ENCODE measurements at places on chromosomes 3 and 15.

- no peak for DNase-seq
Measured at GRCh38 chr3:105375750-105376511, 9.2 kb downstream of the ALCAM start.

DNA sequence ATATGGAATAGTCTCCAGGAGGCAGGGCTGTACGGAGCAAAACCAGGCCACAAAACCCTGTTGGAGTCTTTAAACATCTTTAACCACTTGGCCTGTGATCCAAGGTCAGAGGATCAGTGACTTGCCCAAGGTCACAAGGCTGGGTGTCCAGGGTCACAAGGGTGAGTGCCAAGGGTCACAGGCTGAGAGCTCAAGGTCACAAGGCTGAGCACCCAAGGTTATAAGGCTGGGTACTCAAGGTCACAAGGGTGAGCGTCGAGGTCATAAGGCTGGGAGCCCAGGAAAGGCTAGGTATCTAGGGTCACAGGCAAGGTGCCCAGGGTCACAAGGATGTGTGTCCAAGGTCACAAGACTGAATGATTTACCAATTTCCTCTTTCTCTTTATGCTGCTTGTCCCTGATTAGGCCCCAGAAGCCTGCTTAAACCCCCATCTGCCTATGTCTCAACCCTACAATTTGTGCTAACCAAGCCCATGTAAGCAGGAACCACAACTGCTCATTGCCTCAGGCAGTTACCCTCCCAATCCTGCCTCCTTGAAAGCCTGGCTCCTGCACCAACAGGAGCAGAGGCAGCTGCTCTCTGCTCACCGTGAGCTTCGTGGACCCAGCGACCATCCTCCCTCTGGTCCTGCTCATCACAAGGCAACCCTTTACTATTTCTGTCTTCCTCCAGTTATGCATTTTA, 51.5 kb downstream of the MGLL start:
- DNase-seq = no peak

- DNase-seq = no peak
Measured at GRCh38 chr3:107599772-107600145, 77.0 kb downstream of the BBX start.

GRCh38 chr3:53705024-53705745, 141.0 kb downstream of the CHDH start:
- no peak for DNase-seq

DNA sequence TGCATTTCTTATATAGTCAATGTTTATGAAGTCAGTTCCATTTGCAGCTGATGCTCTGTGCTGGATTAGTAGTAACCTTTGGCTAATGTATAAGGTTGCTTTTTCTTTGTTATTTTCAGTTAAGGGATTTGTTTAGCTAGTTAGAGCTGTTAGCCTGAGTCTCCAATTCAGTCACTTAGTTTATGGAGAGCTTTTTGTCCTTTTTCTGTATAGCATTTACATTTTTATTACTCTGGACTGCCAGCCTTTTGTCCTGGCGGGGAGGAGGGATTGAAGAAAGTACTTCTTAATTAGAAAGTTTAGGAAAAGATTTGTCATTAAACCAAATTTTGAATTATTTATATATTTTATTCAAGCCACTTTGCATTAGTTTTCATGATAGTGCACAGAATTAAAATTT, 52.0 kb downstream of the DNAJC13 start:
- DNase-seq = no peak

DNA sequence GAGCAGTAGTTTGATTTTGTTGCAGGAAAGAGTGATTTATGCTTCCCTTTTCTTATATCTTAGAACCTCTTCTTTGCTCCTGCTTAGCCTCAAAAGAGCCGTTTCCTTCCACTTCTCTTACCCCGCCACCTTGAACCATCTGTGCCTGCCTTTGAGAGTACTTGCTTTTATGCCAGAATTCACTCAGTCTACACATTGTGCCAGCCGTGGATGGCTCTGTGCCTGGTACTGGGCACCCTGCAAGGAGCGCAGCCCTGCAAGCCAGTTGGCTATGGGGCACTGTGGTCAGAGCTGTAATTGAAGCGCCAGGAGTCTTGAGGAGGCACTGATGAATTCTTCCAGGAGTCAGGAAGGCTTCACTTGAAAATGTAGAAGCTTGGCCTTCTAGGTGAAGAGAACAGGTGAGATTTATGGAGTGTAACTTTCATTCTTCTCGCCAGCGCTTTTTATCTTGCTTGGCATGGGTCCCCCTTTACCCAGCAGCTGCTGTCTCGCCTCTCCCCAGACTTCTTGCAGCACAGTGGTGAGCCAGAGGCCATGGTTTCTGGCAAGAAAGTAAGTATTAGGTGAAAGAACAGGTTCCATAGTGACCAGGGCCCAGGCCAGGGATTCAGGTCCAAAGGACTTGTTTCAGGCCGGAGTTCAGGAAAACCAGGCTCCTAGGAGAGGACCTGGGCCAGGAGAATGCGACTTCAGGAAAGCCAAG, 4.9 kb downstream of the TMED3 start:
- no peak for DNase-seq

- no peak for DNase-seq
Measured at GRCh38 chr3:183500319-183500718, 55.2 kb downstream of the KLHL6 start.

DNA sequence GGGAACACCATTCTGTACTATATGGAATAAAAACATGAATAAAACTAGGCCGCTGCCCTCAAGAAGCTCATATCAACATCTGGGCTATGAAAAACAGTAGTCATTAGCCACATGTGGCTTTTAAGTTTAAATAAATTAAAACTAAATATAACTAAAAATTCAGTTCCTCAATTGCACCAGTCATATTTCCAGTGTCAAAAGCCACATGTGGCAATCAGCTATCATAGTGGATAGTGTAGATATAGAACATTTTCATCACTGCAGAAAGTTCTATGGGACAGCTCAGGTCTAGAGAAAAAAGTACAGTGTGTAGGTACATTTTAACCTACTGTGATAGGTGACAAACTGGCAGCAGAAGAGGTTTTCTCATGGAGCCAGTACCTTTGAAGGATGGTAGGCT, 261.4 kb downstream of the FOXP1 start:
- DNase-seq = no peak

DNA sequence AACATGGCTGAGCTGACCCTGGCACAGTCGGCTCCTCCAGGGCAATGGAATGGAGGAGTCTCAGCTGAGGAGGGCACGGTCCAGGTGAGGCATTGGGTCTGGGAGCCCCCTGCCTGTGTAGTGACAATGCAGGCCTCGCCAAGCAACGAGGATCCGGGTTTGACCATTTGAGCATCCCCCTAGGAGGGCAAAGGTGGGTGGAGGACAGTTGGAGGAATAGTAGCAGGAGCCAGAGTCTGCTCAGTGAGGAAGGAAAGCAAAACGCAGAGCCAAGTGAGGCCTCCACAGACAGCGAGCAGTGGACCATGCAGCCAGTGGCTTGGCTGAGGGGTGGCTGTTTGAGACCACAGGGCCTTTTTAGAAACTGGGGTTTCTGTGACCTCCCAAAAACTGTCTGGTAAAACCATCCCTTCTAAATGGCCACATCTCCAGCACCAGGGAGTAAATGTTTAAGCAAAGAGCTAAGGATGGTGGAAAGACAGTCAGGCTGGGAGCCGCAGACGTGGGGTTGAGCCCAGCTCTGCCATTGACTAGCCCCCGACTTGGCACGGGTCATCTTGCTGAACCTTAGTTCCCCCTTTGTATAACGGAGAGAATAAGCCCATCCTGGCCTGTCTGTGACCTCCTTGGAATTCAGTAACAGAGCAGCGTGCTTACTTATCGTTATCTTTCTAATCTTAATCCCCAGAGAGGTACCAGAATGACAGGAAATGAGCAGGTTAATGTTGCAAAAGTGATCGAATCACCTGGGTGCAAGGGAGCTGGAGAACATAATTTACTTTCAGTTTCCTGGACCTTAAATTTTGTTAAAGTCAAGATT, 46.8 kb downstream of the CMTM6 start:
- DNase-seq = no peak

- no peak for DNase-seq
Measured at GRCh38 chr3:20890111-20890519, 704.1 kb upstream of the SGO1 start.

GRCh38 chr3:96370637-96371036, 443.8 kb upstream of the EPHA6 start:
- DNase-seq = no peak

DNA sequence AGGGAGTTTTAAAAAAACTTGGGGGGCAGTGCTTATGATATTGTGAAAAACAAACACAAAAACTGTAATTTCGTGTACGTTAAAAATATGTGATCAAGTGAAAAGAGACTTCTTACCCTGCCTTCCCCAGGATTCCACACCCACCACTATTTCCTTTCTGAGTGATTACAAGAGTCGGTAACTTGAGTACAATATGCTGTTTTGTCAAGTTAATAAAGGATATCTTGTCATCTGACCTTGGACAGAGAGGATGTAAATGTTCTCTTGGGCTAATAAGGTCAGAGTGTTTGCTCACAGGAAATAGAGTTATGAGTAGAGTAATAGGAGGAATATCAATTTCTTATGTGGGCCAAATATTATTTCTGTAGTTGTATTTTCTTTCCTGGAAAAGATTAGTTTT, 68.1 kb downstream of the NOX5 start:
- peak; percentile 13 for DNase-seq

GRCh38 chr3:59304296-59304695, 254.5 kb upstream of the CFAP20DC start:
- DNase-seq = no peak

DNA sequence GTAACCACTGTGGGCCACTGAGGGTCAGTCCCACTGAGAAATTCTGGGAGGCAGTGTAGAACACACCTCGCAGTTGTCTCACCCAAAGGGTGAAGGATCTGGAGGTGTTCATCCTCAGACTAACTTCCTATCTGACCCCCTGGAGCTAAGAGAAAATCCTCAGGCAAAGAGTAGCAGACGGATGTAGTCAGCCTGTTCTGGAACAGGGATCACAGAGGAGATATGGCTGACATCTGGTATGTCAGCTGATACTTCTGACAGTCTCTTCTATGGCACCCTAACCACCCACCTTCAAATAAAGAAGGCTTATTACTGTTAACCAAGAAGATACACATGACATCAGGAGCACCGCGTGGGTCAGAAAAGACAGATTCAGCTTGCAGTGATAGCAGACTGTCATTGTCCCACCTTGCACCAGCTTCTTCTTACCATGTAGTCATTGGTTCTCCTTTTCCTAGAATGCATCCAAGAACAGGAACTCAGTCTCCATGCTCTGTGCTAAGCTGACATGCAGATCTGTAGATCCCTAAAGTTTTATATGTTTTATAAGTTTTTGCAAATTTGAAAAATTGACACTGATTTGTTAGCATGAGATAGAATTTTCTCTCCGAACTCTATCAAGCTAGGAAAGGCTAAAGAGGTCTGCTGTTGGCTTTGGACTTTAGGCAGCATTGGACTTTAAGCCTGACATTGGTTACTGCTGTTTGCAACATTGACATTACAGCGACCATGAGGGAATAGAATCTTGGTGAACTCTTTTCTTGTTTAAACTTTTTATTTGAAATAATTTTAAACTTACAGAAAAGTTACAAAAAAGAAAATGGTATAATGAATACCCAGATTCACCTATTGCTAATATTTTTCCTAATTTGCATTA, 60.4 kb downstream of the KBTBD12 start:
- DNase-seq = no peak

GRCh38 chr3:124941771-124942170, 7.2 kb upstream of the MUC13 start:
- DNase-seq = no peak

DNA sequence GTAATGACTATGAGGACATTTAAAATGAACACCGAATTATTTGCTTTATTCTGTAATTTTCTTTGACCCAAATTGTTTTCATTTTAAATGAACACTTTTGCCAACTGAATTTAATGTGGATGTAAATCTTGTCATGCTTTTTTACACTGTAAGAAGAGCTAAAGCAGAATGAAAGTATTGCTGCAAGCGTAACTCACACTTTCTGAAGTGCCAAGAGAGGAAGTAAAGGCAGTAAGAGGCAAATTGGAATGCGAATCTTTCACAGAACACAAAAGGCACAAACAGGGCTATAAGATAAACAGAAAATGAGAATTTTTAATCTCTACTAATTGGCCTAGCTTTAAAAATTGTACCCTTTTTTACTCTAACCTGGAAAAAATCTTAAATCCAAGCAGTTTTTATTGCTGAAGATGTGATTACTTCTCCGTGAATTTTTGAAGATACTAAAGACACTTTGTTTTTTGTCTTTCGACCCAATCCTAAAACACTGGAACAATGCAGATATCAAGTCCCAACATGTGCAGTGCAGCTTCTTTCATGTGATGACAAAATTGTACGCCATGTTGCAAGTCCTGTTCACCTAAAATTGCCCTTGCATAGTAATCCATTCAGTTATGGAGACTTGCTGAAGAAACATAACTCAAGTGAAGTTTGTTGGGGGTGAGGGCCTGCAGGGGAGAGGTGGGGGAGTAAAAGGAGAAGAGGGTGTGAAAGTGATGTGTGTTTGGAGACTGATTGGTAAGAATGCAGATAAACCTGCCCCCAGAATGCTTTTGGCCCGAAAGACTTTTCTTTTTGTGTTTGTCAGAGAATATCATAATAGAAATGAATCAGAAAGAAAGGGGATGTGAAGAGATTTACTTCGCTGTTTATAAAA, 1.4 kb downstream of the ARID3B start:
- no peak for DNase-seq

DNA sequence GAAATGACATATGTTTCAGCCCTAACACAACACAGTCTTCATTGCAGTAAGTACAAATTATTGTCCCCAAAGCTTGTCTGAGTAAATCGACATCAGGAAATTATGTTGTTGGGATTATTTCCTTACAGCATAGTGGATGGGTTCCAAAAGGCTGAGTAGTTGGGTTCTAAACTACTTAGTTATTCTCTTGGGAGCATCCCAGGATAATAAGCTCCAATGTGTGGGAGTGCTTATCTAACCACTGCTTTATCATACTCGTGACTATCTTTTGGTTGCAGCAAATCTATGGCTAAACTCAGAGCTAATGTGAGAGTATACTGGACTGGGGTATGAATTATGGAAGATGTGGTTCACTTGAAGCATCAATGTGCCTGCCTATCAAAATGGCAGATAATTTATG, 128.5 kb downstream of the RBMS3 start:
- no peak for DNase-seq

DNA sequence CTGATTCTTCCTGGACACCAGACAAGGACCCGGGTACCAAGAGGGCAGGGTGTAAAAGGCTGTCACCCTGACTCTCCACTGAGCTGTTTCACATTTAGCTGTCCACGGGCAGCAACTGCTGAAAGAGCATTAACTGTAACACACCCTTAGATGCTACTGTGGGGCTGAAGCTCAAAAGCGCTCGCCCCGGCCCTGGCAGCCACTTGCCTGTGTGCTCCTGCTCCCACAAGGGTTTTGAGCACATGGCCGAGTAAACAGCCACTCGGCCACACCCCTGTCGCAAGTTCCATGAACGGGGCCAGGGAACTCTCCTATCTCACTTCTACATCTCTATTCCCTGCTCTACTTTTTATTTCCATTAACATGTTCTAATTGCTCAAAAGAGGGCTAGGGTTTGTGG, 421.7 kb downstream of the TUSC7 start:
- no peak for DNase-seq
